T-helper 2 cell treated with Interferon-gamma antibody and Interleukin-4, amounts not matched to agents 5 μg/mL and 100 μg/mL, for 36 hours (primary cell): ENCODE measurements at places on chromosomes 6 and 20.

- peaks cover 33% of the 10 kb centered on the region for H3K36me3 ChIP-seq
- no peak for DNase-seq
- H3K27me3 ChIP-seq, result no peaks in the 10 kb centered on the region
- no peak overlapping the region for H3K4me3 ChIP-seq
- peaks cover 12% of the 10 kb centered on the region for H3K4me1 ChIP-seq
Measured at GRCh38 chr6:157193443-157193996, 129.8 kb downstream of the TMEM242 start.

- H3K36me3 ChIP-seq, result no peaks in the 10 kb centered on the region
- no peak overlapping the region for H3K27ac ChIP-seq
- DNase-seq, result no peak
- H3K4me1 ChIP-seq, result no peaks in the 10 kb centered on the region
Measured at GRCh38 chr6:67640484-67640883, 994.6 kb upstream of the ADGRB3 start.

DNA sequence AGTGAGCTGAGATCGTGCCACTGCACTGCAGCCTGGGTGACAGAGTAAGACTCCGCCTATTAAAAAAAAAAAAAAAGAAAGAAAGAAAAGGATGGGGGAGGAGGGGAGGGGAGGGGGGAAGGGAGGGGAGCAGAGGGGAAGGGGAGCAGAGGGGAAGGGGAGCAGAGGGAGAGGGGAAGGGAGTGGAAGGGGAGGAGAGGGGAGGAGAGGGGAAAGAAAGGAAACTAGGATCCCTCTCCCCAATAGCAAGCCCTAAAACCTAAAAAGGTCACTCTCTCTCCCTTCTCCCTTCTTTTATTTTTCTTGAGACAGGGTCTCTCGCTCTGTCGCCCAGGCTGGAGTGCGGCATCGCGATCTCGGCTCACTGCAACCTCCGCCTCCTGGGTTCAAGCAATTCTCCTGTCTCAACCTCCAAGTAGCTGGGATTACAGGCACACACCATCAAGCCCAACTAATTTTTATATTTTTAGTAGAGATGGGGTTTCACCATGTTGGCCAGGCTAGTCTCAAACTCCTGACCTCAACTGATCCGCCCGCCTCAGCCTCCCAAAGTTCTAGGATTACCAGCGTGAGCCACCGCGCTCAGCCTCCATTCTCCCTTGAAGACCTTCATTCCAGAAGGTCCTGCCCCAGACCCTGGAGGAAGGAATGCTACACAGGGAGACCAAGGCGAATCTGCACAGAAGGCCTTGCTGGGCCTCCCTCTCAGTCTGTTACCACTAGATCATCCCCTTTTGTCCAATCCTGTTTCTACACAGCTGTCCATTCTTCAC is 45.8 kb upstream of the PIM1 start:
- DNase-seq, result no peak
- H3K27ac ChIP-seq, result no peak overlapping the region
- H3K27me3 ChIP-seq, result peaks cover 5% of the 10 kb centered on the region
- H3K36me3 ChIP-seq, result no peaks in the 10 kb centered on the region
- no peak overlapping the region for H3K4me3 ChIP-seq

GRCh38 chr6:40743690-40744446 is 156.7 kb upstream of the LRFN2 start:
- H3K4me3 ChIP-seq, result no peak overlapping the region
- no peaks in the 10 kb centered on the region for H3K36me3 ChIP-seq
- H3K27me3 ChIP-seq, result peaks cover 12% of the 10 kb centered on the region
- no peak for DNase-seq
- no peaks in the 10 kb centered on the region for H3K4me1 ChIP-seq

- no peak for DNase-seq
- no peaks in the 10 kb centered on the region for H3K4me1 ChIP-seq
- no peaks in the 10 kb centered on the region for H3K27me3 ChIP-seq
- no peak overlapping the region for H3K27ac ChIP-seq
- no peak overlapping the region for H3K4me3 ChIP-seq
Measured at GRCh38 chr6:92469186-92469828, 950.1 kb downstream of the EPHA7 start.

DNA sequence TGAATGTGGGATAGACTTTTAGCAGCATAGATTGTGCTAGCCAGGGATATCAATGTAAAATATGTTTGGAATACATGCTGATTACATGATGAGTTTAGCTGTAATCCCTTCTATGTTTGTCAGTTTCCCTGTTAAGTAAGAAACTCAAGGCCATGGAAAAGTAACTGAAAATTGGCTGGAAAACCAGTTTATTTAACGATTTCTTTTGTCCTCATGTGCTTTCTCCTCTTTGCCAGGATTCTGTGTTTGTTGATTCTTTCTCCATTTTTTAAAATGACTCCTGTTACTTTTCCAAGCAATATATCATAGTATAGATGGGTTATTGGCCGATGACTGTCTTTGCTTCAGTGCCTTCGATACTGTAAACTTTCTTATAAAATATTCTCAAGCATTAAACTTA is 87.5 kb downstream of the SAMD5 start:
- H3K27me3 ChIP-seq, result no peaks in the 10 kb centered on the region
- H3K36me3 ChIP-seq, result no peaks in the 10 kb centered on the region
- no peak for DNase-seq
- no peaks in the 10 kb centered on the region for H3K4me1 ChIP-seq
- H3K4me3 ChIP-seq, result no peak overlapping the region
- no peak overlapping the region for H3K27ac ChIP-seq

DNA sequence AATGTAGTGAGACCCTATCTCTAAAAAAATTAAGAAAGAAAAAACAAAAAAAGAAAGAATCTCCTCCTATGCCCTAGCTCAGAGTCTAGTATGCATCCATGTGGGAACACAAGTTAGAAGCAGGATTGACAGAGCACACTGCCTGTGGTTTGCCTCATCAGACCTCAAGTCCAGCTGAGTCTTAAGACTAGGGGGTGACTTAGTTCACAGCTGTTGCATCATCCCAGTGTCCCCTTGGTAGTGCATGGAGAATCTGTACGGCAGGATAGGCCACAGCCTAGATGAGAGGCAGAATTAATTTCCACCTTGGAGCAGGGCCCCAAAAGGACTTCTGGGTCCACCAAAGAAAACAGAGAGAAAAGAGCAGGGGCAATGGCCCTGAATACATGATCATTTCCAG is 13.7 kb downstream of the PNPLA1 start:
- H3K27ac ChIP-seq, result no peak overlapping the region
- H3K36me3 ChIP-seq, result no peaks in the 10 kb centered on the region
- no peak overlapping the region for H3K4me3 ChIP-seq

DNA sequence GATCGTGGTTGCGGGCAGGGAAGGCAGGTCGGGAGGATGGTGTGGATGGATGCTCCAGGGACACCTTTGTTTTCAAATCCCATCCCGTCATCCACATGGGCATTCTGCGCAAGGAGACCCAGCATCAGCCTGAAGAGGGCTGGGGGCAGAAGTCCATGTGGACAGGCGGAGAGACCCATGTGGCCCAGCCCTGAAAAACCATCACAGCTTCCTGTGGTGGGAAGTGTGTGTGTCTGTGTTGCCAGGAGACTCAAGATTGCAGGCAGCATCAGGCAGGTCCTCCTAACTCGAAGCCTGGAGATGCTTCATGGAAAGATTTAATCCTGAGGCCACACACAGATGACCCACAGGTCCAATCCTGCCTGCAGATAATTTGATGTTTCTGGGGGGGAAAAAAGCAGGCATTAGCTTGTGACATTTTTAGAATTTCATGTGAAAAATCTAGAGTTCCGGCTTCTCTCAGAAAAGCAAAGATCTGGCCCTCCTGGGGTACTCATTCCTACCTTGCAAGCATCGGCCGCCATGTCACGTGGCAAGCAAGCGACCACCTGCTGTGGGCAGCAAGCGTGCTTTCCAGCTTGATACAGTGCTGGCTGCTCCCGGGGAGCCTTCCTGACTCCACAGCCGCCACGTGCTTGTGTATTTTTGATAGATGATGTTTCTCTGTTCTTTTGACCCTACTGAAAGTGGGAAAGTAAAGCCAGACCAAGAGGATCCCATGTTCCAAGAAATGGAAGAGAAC is 25.8 kb downstream of the BCAS4 start:
- DNase-seq, result no peak
- H3K4me1 ChIP-seq, result peaks cover 19% of the 10 kb centered on the region
- no peaks in the 10 kb centered on the region for H3K27me3 ChIP-seq

- H3K36me3 ChIP-seq, result peaks cover 69% of the 10 kb centered on the region
- no peaks in the 10 kb centered on the region for H3K27me3 ChIP-seq
- no peak overlapping the region for H3K4me3 ChIP-seq
- H3K27ac ChIP-seq, result no peak overlapping the region
Measured at GRCh38 chr6:36510365-36510764, 36.9 kb downstream of the STK38 start.

GRCh38 chr6:15329197-15329671 is 83.4 kb downstream of the JARID2 start:
- no peak for DNase-seq
- H3K4me1 ChIP-seq, result peaks cover 65% of the 10 kb centered on the region
- H3K27ac ChIP-seq, result peak overlapping the region; percentile 68
- H3K36me3 ChIP-seq, result peaks cover 7% of the 10 kb centered on the region
- H3K4me3 ChIP-seq, result peak overlapping the region; percentile 38

DNA sequence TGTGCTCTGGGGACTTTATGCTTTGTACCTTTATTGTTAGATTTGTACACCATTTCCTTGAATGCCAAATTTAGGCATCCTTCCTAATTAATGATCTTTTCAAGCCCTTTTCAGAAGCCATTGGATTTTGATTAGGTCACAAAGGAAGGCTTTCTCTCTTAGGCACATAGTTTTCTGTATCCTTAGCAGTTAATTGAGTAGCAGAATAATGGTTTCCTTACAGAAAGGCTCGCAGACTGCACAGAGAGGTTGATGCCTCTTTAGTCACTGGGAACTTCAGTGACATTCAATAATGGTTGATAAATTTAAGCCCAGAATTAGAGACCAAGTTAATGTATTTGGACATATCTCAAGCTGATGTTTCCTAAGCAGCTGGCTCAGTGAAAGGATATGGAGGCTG is 139.1 kb upstream of the VGLL2 start:
- H3K27ac ChIP-seq, result no peak overlapping the region
- H3K36me3 ChIP-seq, result no peaks in the 10 kb centered on the region
- no peaks in the 10 kb centered on the region for H3K27me3 ChIP-seq
- no peaks in the 10 kb centered on the region for H3K4me1 ChIP-seq
- DNase-seq, result no peak

DNA sequence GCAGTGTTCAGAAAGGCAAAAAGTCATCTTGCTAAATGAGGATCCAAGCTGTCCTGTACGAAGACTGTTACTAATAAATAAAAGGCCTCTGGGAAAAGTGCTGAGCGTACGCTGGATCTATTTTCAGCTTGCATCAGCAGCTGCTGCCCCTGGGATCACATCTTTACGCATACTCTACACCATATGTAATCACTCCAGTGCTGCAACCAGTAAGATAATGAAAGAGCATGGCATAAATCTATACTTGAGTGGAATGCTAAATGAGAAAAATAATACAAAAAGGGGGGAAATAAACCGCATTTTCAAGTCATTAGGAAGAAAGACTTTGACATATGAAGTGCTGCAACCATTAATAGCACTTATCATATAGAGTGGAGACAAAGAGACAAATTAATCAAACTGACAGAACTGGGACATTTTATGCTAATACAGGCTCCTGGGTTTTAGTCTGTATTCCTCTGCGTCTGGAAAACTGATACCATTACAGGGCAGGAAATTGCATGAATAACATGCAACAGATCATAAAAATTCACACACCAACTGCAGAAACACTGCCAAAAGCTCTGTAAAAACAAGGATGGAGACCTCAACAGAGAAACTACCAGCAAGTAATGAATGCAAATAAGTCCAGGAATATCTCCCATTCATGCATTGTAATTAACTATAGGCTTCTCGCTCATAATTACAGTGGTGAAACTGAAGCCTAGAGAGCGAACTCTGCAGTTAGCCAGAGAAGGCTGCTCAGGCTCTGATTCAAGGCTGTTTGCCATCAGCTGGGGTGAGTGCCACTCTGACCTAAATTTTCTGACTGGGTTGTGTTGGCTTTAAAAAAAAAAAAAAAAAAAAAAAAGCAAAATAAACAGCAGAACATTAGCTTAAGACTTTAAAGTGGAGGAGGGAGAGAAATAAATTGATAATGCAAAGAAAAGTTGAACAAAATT is 83.8 kb downstream of the GJA10 start:
- no peak overlapping the region for H3K4me3 ChIP-seq
- no peaks in the 10 kb centered on the region for H3K27me3 ChIP-seq
- no peak overlapping the region for H3K27ac ChIP-seq
- no peak for DNase-seq
- peaks cover 16% of the 10 kb centered on the region for H3K4me1 ChIP-seq
- H3K36me3 ChIP-seq, result peaks cover 9% of the 10 kb centered on the region

DNA sequence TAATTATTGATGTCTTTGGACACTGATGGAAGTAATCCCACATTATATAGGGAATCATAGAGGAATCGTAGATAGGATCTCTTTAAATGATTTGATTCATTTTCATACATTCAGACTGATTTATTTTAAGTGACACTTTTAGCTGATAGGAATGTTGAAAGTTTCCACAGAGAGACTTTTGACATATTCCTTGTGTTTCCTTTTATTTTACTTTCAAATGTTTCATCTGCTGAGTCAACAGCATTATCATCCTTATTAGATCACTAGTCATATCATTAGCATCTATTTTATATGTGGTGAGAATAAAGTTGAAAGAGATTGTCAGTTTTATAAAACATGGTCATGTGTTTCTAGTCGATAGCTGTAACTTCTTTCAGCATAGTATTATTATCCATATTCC is 13.4 kb downstream of the DCBLD1 start:
- H3K27ac ChIP-seq, result no peak overlapping the region
- no peak for DNase-seq
- H3K27me3 ChIP-seq, result peaks cover 5% of the 10 kb centered on the region
- no peaks in the 10 kb centered on the region for H3K36me3 ChIP-seq

DNA sequence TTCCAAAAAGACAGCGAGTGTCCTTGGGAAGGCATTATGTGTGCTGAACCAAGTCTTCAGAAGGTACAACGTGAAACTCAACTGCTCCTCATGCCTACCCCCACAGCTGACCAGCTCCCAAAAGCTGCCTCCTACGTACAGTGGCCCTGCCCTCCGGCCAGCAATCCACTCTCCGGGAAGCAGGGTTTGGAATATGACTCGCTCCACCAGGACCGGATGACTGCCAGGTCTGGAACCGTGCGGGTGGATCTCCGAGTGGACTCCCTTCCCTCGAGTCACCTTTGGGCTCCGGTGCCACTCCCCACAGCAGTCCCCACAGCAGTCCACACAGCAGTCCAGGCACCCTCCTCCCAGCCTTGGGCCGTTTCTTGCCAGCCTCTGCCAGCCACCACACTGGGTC is 4.3 kb downstream of the ZBTB46 start:
- peaks cover 8% of the 10 kb centered on the region for H3K4me1 ChIP-seq
- H3K4me3 ChIP-seq, result no peak overlapping the region
- H3K36me3 ChIP-seq, result no peaks in the 10 kb centered on the region

DNA sequence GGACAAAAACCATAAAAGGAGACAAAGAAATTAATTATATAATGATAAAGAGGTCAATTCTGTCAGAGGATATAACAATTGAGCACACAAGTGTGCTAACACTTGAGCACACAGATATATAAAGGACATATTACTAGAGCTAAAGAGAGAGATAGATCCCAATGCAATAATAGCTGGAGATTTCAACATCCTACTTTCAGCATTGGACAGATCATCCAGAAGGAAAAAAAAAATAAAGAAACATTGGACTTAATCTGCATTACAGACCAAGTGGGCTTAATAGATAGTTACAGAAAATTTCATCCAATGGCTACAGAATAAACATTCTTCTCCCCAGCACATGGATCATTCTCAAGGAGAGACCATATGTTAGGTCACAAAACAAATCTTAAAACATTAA is 9.9 kb downstream of the VNN1 start:
- no peak overlapping the region for H3K4me3 ChIP-seq
- H3K4me1 ChIP-seq, result peaks cover 3% of the 10 kb centered on the region
- H3K27ac ChIP-seq, result no peak overlapping the region
- no peak for DNase-seq
- H3K27me3 ChIP-seq, result peaks cover 42% of the 10 kb centered on the region

- no peak overlapping the region for H3K4me3 ChIP-seq
- no peak for DNase-seq
- H3K27ac ChIP-seq, result no peak overlapping the region
- H3K27me3 ChIP-seq, result no peaks in the 10 kb centered on the region
- H3K4me1 ChIP-seq, result no peaks in the 10 kb centered on the region
Measured at GRCh38 chr20:43388268-43389002, 69.3 kb upstream of the SRSF6 start.
